ENCODE measurements at places on chromosomes 6 and 20. TPM values are rescaled to one million over a fixed set of nuclear protein-coding genes. Genes with fewer than 3 reads are reported as not detected.

GRCh38 chr6:40996591-40997233, 42.3 kb downstream of the UNC5CL start:
- DNase-seq, result no peak

DNA sequence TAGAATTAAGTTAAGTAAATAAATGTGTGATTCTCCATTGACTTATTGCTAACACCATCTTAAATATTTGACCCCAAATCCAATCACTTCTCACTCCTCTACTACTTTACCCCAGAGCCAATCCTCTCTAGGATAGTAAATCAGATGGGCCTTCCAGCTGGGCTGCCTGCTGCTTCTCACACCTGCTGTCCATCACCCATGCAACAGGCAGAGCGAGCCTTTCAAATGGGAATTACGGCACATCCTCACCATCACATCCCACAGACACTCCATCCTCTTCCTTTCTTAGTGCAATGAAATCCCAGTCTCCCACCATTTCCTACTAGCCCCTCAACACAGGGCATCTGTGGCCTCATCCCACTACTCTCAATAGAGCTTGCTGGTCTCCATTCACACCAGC, 34.0 kb downstream of the HLA-F start:
- DNase-seq, result no peak

DNA sequence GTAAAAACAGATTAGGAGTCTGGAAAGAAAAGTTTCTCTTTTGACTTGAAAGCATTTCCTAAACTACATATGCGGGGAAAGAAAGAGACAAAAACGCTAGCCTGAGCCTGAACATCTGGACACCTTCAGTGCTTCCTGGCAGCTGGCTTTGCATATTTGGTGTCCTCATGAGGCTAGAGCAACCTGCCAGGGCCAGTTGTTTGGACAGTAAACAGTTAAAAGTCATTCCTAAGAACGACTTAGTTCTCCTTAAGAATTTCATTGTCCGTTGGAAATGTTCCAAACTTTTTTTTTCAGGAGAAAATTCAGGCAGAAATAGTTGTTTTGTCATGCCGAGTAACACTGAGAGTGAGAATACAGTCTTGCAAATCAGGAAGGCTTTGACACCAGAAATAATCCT, 199.8 kb downstream of the SMOC2 start:
- no peak for DNase-seq

GRCh38 chr6:139925894-139926641, 551.6 kb upstream of the CITED2 start:
- DNase-seq, result peak; percentile 32

GRCh38 chr6:26521600-26522391, 16.4 kb upstream of the HMGN4 start:
- no peak for DNase-seq

DNA sequence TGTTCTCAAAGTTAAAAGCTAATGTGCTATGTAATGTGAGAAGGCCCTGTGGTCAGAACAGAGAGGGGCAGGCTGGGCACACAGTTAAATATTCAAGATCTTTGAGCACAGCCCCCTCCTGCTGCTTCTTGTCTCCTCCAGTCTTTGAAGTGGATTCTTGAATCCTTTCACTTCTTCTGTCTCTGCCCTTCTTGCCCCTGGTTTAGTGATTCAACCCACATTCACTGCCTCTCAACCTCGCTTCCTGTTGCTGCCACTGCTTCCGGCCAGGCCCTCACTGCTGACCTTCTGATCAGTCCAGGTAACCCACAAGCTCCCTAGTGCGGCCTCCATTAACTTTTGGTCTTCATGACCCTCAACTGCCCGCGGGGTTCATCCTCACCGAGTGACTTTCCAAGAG, 417.3 kb upstream of the NOX3 start:
- no peak for DNase-seq

- no peak for DNase-seq
These were observed 2.4 kb downstream of the HEBP2 start for GRCh38 chr6:138406443-138406842.

- no peak for DNase-seq
These were observed 44.4 kb downstream of the PACSIN1 start for GRCh38 chr6:34510299-34510698.

DNA sequence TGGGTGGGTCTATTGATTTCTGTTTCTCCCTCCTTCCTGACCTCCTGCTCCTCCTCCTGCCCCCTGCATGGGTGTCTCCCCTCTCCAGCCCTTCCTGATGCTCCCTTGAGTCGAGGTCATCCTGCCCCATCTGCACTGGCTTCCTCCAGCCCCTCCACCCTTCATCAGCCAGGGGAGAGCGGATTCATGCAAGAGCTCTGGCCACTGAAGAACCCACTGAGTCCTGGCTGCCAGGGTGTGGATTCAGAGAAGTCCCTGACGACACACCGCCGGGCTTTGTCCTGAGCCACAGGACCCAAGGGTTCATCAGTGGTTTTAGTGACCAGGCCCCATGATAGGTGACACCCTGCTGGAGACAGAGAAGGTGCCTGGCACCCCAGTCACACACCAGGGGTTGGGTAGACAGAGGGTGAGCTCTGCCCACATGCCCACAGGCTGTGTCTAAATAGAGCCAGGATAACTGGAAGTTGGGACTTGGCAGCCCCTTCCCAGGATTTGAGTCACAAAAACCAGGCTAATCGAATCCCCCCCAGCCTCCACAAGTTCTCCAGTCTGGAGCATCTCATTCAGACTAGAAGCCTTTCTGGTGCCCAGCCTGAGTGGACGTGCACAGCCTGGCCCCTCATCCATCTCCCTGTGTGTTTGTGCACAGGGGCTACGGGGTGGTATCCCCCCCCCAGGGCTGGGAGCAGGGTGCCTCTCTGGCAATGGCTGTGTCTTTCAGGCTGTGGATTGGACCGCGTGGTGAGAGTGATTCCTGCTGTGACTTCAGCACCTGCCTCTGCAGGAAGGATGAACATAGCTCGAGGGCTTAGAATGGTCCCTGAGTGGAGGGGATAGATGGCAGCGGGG, 1.2 kb downstream of the GFRA4 start:
- no peak for DNase-seq

DNA sequence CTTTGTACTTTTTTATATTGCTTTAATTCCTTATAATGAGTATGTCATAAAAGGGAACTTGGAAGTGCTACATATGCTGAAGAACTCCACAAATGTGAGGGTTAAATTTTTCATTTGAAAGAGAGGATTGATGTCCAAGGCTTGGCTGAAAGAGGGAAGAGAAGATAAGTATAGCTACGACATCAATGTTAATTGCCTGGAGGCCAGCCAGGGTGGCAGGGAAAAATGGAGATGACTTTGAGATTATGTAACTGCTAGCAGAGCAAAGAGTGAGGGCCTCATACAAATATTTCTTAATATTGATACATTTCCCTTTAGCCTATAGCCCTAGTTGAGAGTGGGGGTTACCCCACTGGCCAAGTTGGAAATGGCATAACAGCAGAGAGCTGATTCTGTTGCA, 24.8 kb upstream of the RIMS4 start:
- DNase-seq, result no peak

DNA sequence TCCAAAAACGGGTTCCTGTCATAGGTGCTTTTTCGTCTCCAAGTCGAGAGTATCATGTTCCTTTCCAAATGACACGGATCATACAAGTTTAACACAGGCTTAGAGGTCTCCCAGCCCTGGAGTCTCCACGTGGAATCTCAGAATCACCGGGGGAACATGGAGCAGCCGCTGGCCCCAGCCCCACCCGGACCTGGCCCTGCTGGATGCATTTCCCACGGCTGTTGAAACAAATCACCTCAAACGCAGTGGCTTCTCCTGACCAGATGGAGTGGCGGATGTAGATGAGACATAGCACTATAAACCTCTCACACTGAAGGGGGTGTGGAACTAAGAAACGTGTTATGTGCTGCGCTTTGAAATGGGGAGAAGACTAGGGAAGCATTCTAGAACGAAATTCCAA, 70.0 kb upstream of the FRMD1 start:
- no peak for DNase-seq

GRCh38 chr6:167951781-167952511, 45.5 kb upstream of the KIF25 start:
- no peak for DNase-seq

DNA sequence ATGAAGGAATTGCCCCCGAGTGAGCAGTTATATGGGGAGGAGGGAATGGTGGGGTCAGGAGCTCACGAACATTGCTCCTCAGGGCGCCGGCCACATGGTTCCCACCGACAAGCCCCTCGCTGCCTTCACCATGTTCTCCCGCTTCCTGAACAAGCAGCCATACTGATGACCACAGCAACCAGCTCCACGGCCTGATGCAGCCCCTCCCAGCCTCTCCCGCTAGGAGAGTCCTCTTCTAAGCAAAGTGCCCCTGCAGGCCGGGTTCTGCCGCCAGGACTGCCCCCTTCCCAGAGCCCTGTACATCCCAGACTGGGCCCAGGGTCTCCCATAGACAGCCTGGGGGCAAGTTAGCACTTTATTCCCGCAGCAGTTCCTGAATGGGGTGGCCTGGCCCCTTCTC, 7.2 kb downstream of the CTSA start:
- DNase-seq, result no peak

- DNase-seq, result no peak
These were observed 150.2 kb upstream of the PLN start for GRCh38 chr6:118397671-118398465.

DNA sequence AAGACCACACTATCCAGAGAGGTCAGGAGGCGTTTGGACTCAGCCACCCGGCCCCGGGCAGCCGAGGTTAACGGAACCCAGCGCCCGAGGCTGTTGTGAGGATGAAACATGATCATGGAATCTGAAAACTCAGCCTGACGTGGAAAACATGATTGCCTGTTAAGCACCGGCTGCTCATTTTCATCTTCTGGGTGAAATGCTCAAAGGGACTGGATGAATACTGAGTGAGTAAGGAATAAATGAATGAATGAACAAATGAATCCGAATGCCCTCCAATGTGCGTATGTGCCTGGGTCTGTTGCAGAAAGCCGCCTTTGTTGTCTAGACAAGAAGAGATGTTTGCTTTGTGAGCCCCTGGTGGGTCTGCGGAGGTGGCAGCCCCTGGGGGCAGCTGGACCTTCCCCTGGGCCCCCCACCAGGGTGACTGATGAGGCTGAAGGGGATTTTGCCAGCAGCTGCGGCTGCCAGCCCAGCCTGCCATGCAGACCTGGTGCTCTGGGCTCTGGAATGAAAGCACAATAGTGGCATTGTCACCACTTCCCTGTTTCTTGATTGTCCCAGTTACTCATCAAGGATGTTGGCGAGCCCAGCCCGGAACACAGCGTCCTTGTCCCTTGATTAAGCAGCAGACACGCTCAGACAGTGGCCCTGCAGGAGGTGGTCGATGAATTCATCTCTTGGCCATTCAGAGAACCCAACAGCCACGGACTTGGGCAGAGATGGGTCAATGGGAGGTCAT, 211.1 kb downstream of the ANKRD60 start:
- DNase-seq, result no peak

GRCh38 chr6:52016915-52017748, 70.3 kb downstream of the PKHD1 start:
- DNase-seq, result no peak

DNA sequence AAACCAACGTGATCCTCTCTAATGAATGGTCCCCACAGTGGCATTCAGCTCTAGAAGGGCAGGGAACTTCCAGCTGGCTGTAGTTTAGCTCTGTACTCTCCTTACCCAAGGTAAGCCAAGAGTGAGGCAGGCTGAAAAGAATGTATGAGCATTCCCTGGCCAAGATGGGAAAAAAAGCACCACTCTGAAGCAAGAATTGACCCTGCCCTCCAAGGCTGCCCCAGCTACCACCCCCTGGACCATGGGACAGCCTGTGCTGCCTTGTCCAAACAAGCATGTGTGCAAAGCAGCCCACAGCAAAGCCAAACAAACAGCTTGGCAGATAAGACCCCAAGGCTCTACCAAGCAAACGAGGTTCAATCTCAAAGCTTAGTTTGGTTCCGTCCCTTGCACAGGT, 73.9 kb downstream of the GFOD1 start:
- DNase-seq, result no peak

DNA sequence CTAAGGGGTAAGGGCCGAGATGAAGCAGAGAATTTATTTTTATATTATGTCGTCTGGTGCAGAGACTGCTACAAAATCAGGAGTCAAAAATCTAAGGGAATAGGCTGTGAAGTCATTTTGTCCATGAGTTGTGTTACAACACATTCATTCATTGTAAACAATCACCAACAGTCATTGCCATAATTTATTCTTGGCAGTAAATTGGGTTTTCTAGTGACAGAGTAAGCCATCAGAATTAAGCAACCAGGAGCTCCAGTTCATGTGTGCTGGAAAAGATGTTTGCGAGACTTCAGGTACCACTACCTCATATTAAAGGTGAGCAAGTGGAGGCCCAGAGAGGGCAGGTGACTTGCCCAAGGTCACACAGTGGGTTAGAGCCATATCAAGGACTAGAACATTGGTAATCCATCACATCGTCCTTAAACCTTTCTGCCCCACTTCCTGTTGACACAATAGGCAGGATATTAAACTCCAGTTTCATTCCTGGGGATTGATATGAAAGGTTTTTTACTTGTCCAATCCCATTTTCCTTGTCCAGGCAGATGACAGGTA, 46.0 kb downstream of the E2F3 start:
- DNase-seq, result no peak

- no peak for DNase-seq
These were observed 335.3 kb downstream of the SOX4 start for GRCh38 chr6:21928827-21929226.

DNA sequence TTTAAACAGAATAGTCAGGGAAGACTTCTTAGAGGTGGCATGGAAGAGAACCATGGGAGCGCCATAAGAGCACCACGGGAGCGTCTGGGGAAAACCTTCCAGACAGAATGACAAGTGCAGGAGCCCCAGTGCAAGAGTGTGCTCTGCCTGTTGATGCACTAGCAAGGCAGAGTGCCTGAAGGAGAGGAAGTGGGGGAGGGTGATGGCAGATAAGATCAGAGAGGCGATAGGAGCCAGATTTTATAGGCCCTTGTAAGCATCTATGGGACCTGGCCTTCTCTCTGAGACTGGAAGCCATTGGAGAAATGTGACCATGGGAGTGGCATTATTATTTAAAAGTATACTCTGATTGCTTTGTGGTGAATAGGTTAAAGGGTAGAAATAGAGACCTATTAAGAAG, 13.1 kb downstream of the FUCA2 start:
- DNase-seq, result no peak

DNA sequence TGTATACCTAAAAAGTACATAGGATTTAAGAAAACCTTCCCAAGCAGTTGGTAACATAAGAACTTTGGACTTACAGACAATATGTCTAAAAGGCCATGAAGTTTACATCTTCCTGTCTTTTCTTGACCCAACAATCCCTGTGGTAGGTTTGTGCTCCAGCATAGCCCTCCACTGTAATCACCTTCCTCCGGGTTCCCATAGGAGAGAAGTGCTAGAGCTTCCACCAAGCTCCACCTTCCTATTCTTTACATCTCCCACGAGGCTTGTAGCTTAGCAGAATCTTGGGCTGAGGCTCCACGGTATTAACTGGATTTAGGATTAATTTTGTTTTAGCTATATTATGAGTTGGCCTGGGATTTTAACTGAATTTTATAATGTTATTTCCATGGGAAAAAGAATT, 23.3 kb downstream of the ADGRG6 start:
- no peak for DNase-seq

The PAK5 gene
- not detected for polyA plus RNA-seq

The PAX1 gene
- not detected for polyA plus RNA-seq

The ZSCAN31 gene
- polyA plus RNA-seq, result 5.0 TPM

The BPIFB4 gene
- not detected for polyA plus RNA-seq

The HNF4A gene
- not detected for polyA plus RNA-seq

The SRPK1 gene
- polyA plus RNA-seq, result 41.6 TPM

The BMP7 gene
- not detected for polyA plus RNA-seq

The DXO gene
- 11.4 TPM for polyA plus RNA-seq

The SLC22A3 gene
- polyA plus RNA-seq, result not detected

The VSTM2L gene
- 0.50 TPM for polyA plus RNA-seq

The HSD17B8 gene
- polyA plus RNA-seq, result 4.9 TPM

Measured in AG04450 (cell line).